ENCODE measurements at places on chromosomes 6 and 20.

- DNase-seq: peak; percentile 57
These were observed 73.8 kb upstream of the SCP2D1 start for GRCh38 chr20:18739751-18740166.

DNA sequence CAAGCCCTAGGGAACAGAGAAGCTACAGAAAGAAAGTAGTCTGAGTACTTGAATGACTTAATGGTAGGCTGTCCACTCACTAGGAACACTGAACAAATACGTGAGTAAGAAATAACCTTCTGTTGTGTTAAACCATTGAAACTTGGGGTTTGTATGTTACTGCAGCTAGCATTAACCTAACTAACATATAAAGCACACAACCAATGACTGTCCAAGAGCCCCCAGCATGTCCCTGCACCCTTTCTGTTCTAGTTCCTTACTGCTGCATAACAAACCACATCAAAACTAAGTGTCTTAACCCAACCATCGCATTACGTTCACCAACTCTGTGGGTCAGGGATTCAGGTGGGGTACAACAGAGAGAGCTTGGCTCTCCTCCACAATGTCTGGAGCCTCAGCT lies 10.5 kb upstream of the RNF8 start:
- DNase-seq: no peak

- DNase-seq: no peak
These were observed 225.0 kb upstream of the TENT5A start for GRCh38 chr6:81977486-81977885.

- no peak for DNase-seq
These were observed 1002.2 kb downstream of the KIF16B start for GRCh38 chr20:15571056-15571455.

GRCh38 chr6:137170266-137171052 lies 3.0 kb downstream of the IL22RA2 start:
- no peak for DNase-seq

- no peak for DNase-seq
These were observed 10.7 kb upstream of the TM9SF4 start for GRCh38 chr20:32098786-32099185.

DNA sequence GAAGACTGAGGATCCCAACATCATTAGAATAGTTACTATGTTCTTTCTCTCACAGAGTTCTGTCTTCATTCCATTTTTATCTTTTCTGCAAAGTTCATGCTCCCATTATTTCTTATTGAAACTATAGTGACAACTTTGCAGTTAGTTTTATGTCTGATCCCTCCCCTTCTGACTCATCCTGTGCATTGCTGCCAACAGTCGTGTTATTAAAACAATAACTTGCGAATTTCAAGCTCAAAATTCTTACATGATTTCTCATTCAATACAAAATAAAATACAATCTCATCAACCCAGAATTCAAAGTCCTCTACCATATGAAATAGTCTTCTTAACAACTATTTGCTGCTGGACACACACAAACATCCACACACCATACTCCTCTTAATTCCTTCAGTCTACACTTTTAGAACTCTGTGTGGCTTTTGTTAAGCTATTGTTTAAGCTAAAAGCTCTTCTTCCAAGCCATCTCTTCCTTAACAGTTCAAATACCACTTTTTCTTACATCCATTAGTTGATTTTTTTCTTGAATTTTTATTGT lies 261.4 kb upstream of the IRAK1BP1 start:
- DNase-seq: peak; percentile 26

GRCh38 chr20:699811-700338 lies 24.3 kb upstream of the SCRT2 start:
- no peak for DNase-seq

- no peak for DNase-seq
These were observed 219.2 kb downstream of the CLVS2 start for GRCh38 chr6:123215211-123215610.

GRCh38 chr6:107661291-107661690 lies 162.8 kb downstream of the SCML4 start:
- DNase-seq: no peak

GRCh38 chr6:1254326-1254725 lies 57.6 kb upstream of the FOXQ1 start:
- DNase-seq: no peak

DNA sequence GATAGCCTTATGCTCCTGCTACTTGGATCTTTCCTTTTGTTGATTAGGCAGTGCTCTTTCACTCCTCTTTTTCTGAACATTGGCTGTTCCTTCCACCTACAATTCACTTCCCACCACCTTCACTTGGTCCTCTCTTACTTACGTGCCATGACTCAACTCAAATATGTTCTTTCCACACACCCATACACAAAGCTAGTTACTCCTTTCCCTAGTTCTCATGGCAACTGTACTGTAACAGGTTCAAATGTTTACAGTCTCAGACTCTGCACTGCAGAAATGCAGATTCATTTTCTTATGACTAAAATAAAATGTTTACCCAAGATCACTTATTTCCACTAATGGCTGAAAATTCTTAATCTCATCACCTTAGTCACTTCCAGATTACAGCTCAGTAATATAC lies 174.0 kb upstream of the TSHZ2 start:
- no peak for DNase-seq

DNA sequence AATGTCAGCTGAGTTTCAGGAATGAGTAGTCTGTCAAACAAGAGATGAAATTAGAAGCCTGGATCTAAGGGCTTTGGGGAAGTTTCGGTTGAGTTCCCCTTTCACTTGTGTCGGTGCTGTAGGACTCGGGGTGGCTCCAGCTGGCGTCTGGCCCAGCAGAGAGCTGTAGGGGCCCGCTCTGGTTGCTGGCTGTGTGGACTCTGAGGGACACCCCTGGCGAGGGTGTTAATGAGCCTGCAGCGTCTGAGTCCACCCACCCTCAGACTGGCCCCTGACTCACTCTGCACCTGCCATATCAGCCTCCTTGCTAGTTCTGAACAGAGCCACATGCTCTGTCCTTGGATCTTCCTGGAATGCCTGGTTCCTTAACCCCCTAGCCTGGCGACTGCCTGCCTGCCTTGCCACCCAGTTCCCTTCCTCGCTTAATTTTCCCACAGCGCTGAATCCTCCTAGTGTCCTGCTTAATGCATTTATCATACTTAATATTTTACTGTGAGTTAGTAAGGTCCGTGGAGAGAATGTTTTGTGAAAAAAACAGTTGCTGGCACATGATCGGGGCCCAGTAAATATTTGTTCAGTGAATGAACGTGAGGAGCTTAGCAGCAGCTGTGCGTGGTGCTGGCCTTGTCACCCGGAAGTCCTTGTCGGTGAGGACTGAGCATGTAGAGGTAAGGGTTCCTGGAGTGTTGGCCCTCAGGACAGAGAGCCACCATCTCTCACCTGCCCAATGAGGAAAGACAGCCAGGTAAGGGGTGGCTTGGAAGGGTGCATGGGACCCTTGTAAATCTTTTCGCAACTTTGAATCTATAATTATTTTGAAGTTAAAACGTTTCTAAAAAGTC lies 1.6 kb downstream of the DNAJC5 start:
- peak; percentile 31 for DNase-seq

DNA sequence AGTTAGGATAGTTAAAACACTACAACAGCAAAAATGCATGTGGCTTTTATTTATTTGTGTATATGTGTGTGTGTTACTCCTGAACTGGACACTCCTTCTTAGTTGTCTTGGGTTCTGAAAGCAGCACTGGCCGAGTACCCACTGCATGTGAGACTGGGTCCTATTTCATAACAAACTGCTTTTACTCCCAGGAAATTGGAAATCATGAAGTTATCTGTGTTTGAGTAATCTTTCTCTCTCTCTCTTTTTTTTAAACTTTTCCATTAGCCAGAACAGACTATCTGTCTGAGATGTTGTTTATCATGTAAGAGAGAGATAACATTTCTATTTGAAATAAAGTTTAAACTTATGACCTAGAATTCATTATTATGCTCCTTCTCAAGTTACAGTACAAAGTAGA lies 110.4 kb downstream of the LIN28B start:
- no peak for DNase-seq

GRCh38 chr6:35363293-35363750 lies 21.0 kb downstream of the PPARD start:
- DNase-seq: no peak

DNA sequence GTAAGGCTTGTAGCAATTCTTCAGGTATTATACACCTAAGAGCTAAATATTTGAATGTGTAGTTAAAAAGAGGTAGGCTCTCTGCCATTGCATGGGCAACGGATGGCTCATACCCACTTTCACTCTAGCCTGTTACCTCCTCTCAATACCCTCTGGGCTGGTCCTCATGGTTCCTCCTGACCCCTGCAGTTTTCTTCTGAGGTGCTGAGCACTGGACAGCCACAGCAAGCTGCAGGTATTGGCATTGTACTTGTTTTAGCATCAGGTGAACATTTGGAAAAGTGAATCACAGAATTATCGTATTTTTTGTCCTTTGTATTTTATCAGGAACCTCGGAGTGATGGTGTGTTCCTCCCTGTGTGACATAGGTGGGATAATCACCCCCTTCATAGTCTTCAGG lies 32.9 kb downstream of the SLC22A1 start:
- DNase-seq: no peak

GRCh38 chr6:42393339-42393738 lies 58.4 kb downstream of the TRERF1 start:
- DNase-seq: no peak

DNA sequence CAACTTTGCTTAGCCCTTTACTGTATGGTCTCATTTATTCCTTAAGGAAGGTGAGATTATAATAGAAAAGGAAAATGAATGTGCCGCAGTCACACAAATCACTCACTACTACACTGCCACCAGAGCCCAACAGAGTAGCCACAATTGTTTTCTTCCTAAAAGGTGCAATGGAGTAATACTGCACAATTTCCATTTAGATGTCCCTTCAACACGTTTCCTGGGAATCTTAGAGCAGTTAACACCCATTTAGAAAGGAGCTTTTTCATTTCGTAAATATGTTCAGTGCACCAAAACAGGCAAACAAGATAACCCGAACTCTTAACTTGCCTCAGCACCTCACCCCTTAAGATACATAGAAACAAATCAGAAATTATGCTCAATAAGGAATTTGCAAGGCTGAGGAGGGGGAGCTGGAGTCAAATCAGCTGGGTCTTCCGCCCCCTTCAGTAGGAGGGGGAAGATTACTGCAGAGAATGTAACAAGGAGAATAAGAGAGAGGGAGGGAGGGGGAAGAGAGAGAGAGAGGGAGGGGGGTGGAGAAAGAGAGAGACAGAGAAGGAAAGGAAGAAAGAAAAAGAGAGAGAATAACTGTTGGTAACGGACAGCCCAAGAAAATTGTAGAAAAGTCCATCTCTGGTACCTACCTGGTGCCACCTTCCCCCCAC lies 155.5 kb downstream of the BCAS1 start:
- DNase-seq: peak; percentile 63

DNA sequence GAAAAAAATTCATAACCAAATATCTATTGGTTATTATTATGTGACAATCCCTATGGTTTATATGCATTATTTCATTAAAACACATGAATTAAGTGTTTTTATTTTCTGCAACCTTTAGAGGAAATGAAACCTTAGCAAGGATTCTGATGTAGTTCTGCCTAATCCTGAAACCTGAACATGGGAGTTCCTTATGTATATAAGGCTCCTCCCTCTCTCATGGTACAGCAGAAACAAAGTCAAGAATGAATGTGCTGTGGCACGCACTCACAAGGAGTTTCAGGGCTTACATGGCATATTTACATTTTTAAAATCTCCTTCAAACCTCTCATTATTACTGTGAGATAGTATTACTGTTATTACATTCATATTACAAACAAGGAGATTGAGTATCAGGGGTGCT lies 426.4 kb upstream of the CITED2 start:
- no peak for DNase-seq

GRCh38 chr6:119077391-119077642 lies 1.1 kb downstream of the FAM184A start:
- no peak for DNase-seq

- no peak for DNase-seq
These were observed 8.0 kb downstream of the PAX1 start for GRCh38 chr20:21713470-21713869.

DNA sequence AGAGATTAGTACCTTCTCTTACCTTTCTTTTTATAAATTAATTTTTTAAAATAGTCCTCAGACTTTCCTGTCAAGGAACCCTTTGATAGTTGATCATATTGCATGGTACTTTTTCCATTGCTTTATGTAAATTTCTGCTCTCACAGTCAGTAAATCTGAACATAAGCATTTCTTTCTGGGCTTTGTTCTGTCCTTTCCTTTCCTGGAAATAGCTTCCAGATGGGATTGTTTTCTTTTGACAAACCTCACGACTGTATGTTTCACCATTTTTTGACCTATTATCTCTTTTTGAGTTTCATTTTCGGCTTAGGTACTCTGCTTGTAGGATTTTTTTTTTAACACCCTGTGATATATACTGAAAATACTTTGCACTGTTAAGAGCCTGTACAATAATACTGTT lies 32.6 kb downstream of the UTRN start:
- peak; percentile 48 for DNase-seq

DNA sequence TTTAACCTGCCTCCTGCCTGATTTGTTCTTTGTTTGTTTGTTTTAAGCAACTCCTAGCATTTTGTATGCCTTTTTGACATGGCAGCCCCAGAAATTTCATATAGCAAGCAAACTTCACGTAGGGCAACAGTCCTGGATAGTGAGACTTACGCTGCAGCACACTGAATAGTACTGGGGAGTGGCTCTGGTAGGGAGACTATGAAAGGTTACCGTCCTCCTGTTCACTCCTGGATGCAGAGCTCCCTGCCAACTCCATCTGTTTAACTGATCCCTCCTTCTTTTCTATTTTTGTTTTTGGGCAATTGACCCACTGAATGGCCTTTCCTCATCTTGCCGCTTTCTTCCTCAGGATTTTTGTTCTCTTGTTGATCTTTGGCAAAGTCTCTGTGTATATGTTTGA lies 44.5 kb upstream of the BMP6 start:
- no peak for DNase-seq

GRCh38 chr6:168648240-168649125 lies 207.5 kb downstream of the SMOC2 start:
- no peak for DNase-seq

- no peak for DNase-seq
These were observed 107.3 kb downstream of the EPB41L2 start for GRCh38 chr6:130955755-130956154.

DNA sequence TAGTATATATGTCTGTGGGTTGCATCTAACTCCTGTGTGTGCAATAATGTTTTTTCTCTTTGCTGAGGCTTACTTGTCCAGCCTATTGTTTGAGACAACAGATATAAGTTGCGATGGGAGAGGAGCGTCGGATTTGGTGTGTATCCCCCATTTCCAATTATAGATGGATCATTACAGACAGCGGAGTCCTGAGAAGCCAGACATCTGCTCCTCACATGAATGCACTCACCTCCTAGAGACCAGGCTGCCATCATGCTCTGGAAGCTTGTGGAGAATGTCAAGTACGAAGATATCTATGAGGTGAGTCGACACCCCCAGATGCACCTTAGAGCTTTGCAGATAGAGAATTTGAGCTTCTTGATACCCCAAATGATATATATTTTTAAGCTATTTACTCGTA lies at the start of gene TFAP2B:
Gene TFAP2B (plus strand): TSS at position 199 of the 400 bp plus-strand sequence. CDS start 21 bp downstream, at position 220.
- no peak for DNase-seq

- DNase-seq: no peak
These were observed 2.1 kb downstream of the TGM6 start for GRCh38 chr20:2382833-2383232.

- no peak for DNase-seq
These were observed 5.9 kb downstream of the ECI2 start for GRCh38 chr6:4129446-4129845.

GRCh38 chr6:160253292-160253691 lies 5.3 kb downstream of the SLC22A2 start:
- DNase-seq: no peak
